Stimulated activated CD4-positive, alpha-beta T cell treated with anti-CD3 and anti-CD28 coated beads, Interleukin-12 subunit alpha, Interleukin-12 subunit beta, amount 100 ng/mL, for 4 hours (primary cell): ENCODE measurements at places on chromosomes 11 and 22.

DNA sequence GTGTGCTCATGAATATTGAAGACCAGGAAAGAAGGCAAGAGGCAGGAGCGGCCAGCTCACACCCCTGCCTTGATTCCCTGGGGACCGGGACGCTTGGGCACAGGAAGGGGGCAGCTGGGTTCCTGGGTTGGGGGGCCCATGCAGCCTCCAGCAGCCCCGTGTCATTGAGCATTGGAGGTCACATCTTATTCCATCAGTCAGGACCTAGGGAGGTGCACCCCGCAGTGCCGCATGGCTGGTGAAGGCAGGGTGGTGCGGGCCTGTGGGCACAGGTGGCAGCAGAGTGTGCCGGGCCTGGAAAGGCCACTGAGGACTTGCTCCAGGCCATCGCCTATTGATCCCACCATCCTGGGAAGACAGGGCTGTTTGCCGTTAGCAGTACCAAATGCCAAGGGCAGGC, 116.3 kb upstream of the NECTIN1 start:
- DNase-seq: no peak

DNA sequence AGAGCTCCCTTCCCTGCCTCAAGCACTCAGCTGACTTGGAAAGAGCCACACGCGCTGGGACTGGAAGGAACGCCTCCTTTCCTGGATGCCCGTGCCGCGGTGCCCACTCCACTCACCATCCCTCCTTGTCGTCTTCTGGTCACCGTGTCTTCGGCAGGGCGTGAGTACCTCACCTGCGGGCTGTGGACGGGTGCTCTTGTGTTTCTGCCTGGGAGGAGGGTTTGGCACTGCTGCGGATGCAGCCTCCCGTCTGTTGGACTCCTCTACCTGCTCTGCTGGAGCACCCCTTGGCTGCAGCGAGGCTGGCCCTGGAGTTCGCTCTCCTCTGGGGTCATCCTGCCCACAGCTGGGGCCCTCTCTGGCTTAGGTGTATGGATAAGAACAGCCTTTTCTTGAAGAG, 612.7 kb downstream of the BRD1 start:
- DNase-seq: no peak

GRCh38 chr22:50481045-50481439, 301 bp upstream of the ADM2 start:
- no peak for DNase-seq

- no peak for DNase-seq
These were observed 11.8 kb upstream of the MPPED1 start for GRCh38 chr22:43399980-43400358.

- DNase-seq: no peak
These were observed 165.2 kb downstream of the PKNOX2 start for GRCh38 chr11:125329786-125330185.

DNA sequence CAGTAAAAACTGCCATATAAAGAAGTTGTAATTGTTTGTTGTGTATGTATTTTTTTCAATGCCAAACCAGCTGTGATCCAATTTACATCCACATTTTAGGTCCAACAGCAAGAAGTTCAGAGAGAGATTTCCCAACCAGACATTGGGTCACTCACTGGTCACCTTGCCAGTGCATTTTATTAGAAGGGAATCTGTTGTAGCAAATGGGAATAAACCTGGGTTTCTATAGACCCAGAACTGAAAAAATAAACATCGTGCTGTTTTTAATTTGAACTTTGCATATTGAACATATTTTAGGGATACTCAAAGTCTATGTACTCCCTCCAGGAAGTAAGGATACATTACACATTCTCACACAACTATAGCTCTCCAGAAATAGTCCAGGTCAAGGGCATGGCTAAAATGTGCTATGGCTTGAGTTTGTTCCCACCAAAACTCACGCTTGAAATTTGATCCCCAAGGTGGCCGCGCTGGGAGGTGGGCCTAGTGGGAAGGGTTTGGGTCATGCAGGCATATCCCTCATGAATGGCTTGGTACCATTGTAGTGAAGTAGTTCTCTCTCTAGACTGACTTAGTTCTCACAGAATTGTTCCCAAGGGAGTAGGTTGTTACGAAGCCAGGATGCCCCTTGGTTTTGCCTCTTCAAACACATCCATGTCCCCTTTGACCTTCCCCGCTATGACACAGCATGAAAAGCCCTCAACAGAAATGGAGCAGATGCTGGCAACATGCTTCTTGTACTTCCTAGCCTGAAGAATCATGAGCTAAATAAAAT, 90.9 kb downstream of the RRAS2 start:
- no peak for DNase-seq

DNA sequence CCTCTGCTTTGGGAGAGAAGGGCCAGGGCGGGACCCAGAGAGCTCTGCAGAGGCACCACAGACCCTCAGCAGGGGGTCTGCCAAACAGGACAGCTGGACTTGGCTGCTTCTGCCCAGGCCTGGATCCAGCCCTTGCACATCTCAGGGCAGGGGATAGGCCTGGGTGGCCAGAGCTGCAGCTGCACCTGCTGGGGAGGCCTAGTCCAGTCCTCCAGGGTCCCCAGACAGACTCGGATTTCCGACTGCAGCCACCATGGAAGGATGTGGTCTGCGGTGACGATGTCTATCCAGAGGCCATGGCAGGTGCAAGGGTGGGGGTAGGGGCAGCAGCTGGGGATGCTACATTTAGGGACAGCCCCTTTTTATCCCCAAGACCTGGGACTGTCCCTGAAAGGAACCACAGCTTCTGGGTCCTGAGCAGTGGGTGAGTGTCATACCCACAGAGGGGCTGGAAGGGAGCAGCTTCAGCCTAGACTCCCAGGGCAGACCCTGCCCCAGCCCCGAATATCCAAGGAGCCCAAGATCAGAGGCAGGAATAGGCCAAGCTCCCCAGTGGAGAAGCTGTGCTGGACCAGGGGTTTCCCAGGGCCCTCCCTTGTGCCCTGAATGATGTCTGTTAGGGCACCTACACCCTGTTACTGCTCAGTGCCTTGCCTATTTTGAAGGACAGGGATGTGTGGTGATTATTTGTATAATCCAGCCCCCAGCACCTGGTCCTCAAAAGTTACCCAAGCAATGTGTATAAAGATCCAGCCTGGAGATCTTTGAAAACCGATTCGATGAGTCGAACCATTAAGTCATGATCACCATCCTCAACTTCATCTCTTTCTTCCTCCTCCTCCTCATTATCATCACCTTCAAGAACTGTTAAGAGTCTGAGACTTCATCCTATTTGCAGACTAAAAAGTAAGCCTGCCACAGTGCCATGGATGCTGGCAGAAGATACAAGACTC, 2.5 kb upstream of the IGLL5 start:
- DNase-seq: no peak
